Central memory CD4-positive, alpha-beta T cell (primary cell): ENCODE measurements at places on chromosomes 5 and 9.
A peak's percentile ranks its signal among the peaks of the same experiment; 100 is the strongest.

- peak; percentile 17 for DNase-seq
Observed at GRCh38 chr5:115246361-115246991, 16.2 kb downstream of the PGGT1B start.

GRCh38 chr5:26009742-26010141, 1028.6 kb downstream of the CDH9 start:
- DNase-seq: no peak

- DNase-seq: no peak
Observed at GRCh38 chr5:140420665-140421361, 19.2 kb downstream of the ANKHD1 start.

GRCh38 chr9:89304020-89304833, 6.8 kb upstream of the CKS2 start:
- DNase-seq: no peak

DNA sequence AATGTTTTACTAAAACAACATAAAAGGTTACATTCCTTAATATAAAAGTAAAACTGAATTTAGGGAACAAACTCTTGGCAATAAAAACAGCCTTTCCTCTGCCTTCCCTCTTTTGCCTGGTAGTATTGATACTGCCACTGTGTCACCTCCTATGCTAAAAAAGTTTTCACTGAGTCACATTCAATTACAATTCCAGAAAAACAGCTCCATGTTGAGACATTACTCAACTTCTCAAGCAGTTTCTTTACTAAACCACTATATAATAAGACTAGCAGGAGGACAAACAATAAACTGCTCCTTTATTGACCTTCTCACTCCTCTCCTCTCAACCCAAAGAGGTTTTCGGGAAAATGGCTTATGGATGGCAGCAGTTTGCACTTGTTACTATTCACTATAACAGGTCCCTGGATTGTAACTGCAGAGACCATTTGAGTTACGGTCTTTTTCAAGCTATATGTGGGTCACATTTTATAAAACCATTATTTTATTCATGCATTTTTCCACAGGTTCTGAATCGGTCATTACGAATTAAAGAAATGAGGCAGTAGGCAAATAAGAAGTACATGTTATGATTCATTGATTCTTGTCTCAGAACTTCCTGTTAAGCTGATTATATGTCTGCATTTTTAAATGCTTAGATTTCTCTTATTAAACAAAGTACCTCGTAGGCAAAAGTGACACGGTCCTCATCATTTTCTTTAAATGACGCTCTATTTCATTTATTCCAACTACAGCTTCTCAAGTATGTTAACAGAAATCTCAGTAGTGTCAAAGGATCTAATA, 2.1 kb downstream of the ZDHHC21 start:
- DNase-seq: no peak

GRCh38 chr5:171750311-171750788, 35.3 kb upstream of the SMIM23 start:
- no peak for DNase-seq

GRCh38 chr5:13567819-13568218, 376.7 kb downstream of the DNAH5 start:
- DNase-seq: no peak

- no peak for DNase-seq
Observed at GRCh38 chr5:159902444-159903121, 13.7 kb upstream of the ADRA1B start.

DNA sequence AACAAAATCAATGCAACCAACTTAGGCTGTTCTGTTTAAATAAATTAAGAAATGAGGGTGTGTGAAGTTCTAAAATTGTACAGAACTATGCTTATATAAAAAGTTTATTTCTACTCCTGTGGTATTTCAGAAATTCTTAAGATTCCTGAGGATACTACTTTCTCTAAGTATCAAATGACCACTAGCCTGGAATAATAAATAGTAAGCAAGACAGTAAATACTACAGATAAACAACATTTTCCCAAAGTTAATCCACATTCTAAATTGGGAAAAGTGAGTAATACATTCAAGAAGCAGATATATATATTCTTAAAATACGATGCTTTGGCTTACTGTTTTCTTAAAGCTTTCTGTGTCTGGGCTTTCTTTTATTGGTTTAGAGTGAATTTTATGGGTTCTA, 29.5 kb downstream of the CCNH start:
- DNase-seq: no peak

- DNase-seq: no peak
Observed at GRCh38 chr9:129860653-129861446, 25.6 kb downstream of the USP20 start.

- no peak for DNase-seq
Observed at GRCh38 chr5:154320224-154321089, 125.3 kb upstream of the SAP30L start.

DNA sequence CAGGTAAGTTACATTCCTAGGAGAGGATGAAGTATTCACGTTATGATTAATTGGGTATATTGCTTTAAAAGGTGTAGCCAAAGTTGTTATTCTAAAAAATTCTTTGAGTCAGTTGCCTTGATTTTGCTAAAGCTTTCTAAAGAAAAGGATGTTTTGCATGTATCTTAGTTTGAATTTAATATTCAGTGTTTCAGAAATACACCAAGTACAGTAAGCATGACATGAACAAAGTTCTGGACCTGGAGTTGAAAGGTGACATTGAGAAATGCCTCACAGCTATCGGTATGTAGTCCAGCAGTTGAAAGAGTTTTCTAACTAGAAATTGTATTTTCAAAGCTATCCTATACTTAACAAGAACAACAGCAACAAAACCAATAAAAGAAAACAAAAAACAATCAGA, 14.2 kb downstream of the ANXA1 start:
- no peak for DNase-seq
